ENCODE measurements at places on chromosomes 11 and 22.

GRCh38 chr11:125579811-125580210 is 10.5 kb downstream of the EI24 start:
- no peak for DNase-seq

GRCh38 chr11:117230286-117230961 is 1.4 kb downstream of the PCSK7 start:
- no peak for DNase-seq

- peak; percentile 4 for DNase-seq
Measured at GRCh38 chr11:64885367-64886286, 7.2 kb upstream of the EHD1 start.

GRCh38 chr11:66069715-66070603 is at the start of gene PACS1:
PACS1 (plus strand) TSS chr11:66070272; CDS start chr11:66070487, 215 bp downstream.
- DNase-seq, result no peak

- DNase-seq, result peak; percentile 63
Measured at GRCh38 chr22:20155330-20156041, 4.6 kb upstream of the CCDC188 start.

DNA sequence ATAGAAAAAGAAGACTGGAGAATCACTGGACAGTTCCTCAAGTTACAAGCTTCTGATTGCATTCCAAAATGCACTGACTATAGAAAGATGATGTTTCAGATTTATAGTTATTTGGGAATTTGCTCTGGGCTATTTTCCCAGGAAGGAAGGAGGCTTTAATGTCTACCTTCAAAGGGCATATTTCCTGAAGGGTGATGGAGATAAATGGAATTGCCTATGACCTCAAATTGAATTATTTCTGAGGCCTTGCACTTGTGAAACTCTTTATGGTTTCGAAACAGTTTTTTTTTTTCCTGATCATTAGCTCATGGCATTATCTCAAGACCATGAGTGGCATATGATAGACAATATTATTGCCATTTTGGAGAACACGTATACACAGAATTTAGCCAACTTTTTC is 333.9 kb downstream of the METTL15 start:
- no peak for DNase-seq
